Placental epithelial cell (primary cell): ENCODE measurements at places on chromosomes 3 and 15. TPM values are rescaled to one million over a fixed set of nuclear protein-coding genes. Genes with fewer than 3 reads are reported as not detected.

MYO5A gene
- 31.0 and 41.3 TPM in 2 replicates for total RNA-seq

KLHL40 gene
- total RNA-seq, result not detected in 2 replicates

LDHAL6B gene
- not detected in 2 replicates for total RNA-seq

FAM174B gene
- 10.3 and 11.4 TPM in 2 replicates for total RNA-seq

CCDC12 gene
- total RNA-seq, result 32.1 and 41.6 TPM in 2 replicates

SLC28A2 gene
- total RNA-seq, result not detected in 2 replicates

PARP15 gene
- under 0.01 TPM in 1 of 2 replicates, not detected in the other for total RNA-seq

NPAP1 gene
- total RNA-seq, result not detected in 2 replicates

MYNN gene
- 19.6 and 23.9 TPM in 2 replicates for total RNA-seq

FES gene
- total RNA-seq, result 19.7 and 40.8 TPM in 2 replicates

GOLGA8S gene
- total RNA-seq, result under 0.01 TPM in 1 of 2 replicates, not detected in the other

MAP1A gene
- total RNA-seq, result 8.6 and 10.6 TPM in 2 replicates
